ENCODE measurements at places on chromosomes 7 and 10.
A peak's percentile ranks its signal among the peaks of the same experiment; 100 is the strongest.

DNA sequence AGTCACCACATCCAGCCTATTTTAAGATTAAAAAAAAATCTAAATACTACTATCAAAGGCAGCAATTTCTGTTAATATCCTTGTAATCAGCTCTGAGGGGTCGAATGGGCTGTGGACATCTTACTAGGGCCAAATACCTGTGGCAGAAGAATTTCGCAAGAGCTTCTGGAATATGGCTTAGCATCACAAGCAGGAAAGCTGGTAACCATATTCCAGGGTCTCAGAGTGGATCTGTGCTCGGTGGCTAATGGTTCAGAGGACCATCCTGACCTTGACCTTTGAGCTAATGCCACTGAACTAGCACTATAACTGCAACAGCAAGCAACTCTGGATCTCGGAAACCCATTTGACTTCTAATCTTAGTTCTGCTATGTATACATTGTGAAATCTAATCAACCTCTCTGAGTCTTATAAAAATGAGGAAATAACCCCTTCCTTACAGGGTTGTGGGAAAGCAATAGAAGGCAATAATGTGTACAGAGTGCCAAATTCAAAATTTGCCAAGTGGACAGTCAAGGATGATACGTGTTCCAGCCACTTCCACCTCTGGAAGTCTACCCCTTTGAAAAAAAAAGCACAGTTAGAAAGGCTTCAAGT is 65.5 kb downstream of the CYP26A1 start:
- DNase-seq: no peak

DNA sequence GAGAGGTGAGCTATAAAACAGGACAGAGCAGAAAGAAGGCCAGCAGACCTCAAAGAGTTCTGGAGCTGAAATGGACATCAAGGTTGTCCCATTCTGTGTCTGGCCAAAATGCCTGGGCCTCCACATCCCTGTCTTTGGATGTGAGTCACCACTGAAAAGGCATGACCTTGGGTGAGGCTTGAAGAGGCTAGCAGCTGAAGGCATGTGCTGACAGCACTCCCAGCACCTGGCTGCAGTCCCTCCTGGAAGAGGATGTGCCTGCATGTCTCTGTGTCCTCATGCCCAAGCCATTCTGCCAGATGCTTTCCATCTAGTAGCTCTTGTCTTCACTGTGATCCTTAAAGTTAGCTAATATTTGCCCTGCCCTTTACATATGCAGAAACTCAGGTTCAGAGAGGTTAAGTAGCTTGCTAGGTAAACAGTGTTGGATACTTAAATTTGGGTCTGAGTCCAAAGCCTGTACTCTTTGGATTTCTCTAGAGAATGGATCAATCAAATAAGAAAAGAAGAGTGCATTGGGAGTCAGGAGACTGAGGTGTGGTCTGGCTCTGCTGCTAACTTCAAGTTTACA is 35.8 kb downstream of the HECW1 start:
- DNase-seq: no peak

DNA sequence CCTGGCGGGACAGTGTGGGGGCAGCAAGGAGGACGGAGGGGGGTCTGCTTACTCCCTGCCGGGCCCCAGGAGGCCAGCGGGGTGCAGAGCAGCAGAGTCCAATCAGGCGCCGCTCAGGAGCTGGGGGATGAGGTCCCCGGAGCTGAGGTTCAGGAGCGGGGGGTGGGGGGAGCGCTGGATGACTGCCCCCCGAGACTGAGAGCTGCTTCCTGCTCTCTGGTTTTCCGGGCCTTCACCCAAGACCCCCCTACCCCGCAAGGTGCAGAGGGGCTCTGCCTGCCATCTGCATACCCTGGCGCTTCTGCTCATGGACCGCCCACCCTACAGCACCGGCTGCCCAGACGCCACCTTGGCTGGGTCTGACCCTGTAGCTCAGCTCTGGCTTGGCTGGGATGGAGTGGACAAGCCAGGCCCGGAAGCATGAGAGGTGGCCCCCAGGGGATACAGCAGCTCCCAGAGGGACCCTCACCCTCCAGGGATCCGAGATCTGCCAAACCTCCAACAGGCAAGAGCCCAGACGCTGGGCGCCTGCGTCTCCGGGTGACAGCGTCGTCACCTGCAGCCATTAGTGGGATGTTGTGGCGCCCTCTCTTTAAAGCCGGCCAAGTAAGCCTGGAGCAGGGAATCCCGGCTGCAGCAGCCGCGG is 930 bp downstream of the KNDC1 start:
- DNase-seq: no peak

- DNase-seq: no peak
Observed at GRCh38 chr7:135386776-135387175, 123.1 kb downstream of the CNOT4 start.

DNA sequence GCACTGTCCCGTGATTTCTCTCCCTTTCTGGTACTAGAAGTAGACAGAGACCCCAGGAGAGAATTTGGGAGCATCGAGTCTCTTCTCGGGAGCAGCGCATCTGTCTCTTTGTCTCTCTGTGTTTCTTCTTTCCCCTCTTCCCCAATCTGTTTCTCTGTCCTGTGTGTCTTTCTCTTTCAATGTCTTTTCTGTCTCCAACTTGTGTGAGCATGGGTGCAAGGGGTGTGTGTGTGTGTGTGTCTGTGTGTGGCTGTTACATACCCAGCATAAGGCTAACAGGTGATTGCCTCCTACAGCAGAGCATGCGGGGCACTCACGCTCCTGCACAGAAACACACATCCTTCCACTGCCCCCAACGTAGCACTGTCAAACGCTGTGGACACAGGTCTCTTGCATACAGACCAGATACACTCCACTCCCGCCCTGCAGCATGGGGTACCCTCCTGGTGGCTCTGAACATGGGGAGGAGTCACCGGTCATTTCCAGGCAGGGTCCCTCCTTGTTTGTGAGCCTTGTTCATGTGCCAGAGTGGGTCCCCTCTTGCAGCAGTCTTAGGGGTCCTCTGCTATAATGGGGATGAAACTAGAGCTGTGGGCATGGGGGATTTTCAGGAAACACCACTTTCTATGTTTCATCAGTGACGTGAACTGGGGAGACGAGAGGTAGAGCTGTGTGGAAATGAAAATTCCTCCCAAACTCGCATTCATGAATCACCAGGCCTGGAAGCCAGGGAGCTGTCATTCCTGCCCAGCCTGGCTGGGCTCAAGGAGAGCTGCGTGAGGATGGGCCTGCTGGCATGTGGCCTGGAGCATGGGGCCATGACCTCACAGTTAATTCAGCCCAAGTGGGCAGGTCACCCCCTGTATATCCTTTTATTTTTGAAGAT is 980 bp downstream of the ADAMTS14 start:
- no peak for DNase-seq

DNA sequence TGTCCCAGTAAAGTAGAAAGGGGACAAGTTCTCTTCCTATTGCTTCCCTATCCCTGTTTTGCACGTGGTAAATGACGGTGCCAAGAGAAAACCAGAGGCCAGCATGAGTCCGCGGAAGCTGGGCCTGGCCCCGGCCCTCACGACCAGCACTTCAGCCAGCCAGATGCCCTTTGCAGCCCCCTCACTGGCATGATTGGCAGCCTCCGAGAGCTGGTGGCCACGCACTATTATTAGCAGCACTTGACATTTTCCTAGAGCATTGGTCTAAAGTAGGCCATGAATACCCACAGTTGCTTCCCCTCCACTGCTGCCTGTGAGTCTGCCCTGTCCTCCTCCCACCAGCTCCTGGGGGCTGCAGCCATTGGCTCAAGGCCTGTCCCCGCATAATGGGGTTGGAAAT is 369.1 kb downstream of the PLXNA4 start:
- DNase-seq: no peak

DNA sequence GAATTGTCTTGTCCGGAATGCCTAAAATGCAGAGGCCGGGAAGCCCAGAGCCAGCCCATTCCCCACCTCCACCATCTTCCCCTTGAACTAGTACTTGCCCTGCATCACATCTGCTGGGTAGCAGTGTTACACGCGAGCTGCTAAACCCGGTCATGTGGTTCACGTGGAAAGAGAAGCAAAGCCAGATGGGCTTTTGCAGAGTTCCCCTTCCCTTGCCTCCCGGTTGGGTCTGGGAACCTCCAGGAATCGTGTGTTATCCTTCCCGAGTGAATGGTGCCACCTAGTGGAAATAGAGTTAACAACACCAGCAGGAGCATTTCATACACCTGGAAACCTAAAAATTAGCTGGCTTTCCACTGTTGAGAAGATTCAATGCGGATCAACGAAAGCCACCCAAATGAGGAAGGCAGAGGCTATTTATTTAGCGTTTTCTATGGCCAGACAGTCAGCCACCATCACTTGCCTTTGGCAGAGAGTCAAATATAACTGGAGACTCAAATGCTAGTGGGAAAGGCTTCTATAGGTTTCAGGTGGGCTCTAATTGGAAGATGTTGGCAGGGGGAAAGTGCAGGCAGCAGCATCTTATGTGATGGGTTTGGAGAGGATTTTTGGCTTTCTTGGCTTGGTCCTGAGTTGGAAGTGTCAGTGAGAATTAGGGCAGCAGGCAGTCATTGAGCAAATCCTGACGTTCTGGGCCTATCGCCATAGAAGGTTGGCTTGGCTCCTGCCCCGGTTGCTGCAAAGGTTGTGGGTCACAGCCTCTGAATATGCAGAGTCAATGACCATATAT is 12.9 kb upstream of the DENND2A start:
- DNase-seq: no peak

- DNase-seq: no peak
Observed at GRCh38 chr10:102068216-102068615, 3.1 kb downstream of the HPS6 start.

DNA sequence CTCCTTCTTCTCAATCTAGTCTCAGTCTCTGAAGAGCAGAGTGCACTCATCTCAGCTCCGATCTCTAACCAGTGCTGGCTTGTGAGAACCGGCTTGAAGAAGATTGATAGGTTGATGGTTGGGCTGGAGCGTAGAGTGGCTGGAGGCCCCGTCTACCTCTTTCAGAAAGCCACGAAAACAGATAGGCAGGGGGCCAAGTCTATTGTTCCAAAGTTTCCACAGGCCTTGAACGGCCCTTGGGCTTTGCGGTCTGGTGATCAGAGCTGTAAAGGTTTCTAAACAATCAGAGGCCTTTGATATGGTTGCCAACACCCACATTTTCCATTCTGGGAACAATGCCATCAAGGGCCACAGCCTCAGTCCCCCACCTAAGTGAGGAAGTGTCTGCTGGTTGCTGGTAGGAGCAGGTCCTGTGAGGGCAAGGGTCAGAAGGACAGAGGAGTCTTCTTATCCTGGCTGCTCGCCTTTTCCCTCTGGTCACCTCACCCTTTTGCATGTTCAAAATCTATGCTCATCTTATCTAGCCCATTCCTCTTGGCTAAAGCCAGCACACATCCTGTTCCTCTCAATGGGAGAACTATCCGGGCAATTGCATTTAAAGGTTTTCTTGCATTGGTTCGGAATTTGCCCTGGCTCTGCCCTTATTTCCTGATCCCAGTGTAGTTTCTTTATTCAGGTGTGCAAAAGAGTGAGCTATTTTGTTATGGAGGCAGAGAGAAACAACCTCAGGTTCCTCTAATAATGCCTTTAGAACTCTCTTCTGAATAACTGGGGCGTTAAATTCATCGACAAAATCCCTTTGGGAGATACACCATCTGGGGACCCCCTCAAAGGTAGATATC is 70.3 kb upstream of the KMT2E start:
- peak; percentile 35 for DNase-seq

DNA sequence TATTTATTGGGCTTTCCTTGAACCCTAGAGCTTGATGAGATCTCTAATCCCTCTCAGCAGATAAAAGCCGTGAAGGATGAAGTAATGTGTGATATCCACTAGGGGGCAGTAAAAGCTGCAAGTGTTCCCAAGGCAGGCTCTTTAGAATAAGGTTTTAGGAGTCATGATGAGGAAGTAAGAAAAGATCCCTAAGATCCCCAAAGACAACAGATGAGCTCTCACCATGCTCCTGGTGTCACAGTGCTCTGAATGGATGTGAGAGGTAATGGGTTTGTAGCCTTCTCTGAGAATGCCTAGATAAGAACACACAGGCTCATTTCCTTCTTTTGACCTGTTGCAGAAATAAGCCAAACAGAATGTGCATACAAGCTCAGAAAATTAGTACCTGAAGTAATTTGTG is 70.4 kb upstream of the ITPRID1 start:
- no peak for DNase-seq

DNA sequence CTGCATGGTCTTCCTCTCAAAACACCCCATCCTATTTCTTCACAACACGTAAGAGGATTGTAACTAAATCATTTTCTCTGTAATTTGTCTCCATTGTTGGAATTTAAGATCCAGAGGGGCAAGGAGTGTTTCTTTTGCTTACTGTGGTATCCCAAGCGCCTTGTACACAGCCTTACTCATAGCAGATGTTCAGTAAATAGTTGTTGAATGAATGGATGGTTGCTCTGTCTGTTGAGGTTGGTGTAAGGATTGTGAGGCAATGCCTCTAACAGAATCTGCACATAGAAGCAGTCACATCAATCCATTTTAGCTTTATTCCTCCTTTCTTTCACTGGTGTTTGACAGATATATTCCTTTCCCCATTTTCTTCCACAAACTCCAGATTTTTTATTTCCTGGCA is 90.1 kb downstream of the ZNF365 start:
- DNase-seq: no peak

GRCh38 chr10:36946598-36946997 is 178.8 kb upstream of the ANKRD30A start:
- DNase-seq: no peak

- no peak for DNase-seq
Observed at GRCh38 chr10:120713573-120714205, 137.5 kb upstream of the WDR11 start.

GRCh38 chr7:92748495-92748894 is 87.9 kb downstream of the CDK6 start:
- no peak for DNase-seq

- no peak for DNase-seq
Observed at GRCh38 chr10:47451273-47451997, 32.5 kb downstream of the ANXA8 start.

GRCh38 chr7:41206267-41206666 is 496.6 kb downstream of the INHBA start:
- no peak for DNase-seq

DNA sequence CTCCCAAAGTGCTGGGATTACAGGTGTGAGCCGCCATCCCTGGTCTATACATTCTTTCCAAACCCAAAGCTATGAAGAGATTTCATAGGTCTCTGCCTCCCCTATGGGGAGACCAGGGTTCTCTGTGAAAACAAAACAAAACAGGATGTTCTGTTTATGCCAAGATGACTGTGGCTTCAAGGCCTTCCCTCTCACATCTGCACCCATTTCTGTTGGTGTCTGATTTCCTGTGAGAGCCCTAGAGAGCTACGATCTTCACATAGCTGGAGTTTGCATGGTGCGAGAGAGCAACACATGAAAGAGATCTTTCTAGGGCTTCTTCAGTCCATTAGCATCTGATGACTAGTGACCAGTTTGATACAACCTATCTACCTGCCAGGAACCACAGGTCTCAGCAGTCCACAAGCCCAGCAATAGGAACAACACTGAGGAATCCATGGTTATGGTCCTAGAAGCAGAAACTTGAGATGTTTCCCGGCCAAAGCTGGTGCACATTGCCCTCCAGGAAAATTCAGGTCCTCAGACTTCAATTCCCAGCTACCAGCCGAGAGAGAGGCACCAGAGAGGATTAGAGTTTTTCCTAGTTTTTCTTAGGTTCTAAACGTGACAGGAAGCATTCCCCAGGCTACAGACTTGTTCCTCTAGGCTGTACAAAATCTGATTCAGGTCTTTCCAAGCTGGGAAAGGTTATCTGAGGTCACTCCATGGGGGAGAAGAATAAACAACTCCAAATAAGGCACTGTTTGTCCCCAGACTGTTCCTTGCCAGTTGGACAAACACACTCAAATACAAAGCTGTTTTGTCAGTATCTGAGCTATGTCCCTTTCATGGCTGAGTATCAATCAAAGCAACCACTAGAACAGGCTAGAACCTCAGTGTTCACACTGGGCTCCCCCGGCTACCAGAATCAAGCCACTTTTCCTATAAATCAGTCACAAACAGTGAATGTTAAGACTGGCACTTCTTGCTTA is 259.7 kb downstream of the CALN1 start:
- DNase-seq: no peak
